ENCODE measurements at places on chromosomes 12 and 14.

GRCh38 chr12:66176105-66176900 is 6.5 kb upstream of the TMBIM4 start:
- DNase-seq = no peak

GRCh38 chr12:120738252-120739030 is 12.8 kb downstream of the ACADS start:
- DNase-seq = peak; percentile 20

GRCh38 chr14:102505775-102506625 is 3.6 kb downstream of the ANKRD9 start:
- DNase-seq = no peak

DNA sequence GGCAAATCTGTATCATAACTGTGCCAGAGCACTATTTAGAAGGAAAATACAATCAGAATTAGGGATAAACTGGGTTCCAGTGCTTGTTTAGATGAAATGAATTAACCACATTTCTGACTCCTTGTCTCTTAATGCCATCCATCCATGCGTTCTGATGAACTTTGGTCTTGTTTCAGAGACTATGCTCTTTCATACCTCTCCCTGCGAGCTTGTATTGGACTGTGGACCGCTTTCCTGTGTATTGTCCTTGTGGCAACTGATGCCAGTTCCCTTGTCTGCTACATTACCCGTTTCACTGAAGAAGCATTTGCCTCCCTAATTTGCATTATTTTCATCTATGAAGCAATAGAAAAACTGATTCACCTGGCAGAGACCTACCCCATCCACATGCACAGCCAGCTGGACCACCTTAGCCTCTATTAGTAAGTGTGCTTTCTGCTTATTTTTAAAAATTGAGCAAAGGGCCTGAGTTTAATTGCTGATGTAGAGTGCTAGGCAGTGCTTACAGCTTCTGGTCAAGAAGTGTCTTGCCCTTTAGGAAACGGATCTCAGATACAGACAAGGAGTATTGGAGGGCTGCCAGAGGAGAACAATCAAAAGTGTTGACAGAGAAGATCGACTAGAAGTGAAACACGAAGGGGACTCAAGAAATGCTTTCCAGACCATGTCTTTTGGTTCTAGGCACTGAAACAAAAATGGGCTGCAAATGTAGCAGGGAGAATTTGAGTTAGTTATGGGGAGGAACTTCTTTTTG is 46.7 kb downstream of the SLC4A8 start:
- no peak for DNase-seq

GRCh38 chr14:74702293-74702692 is 10.6 kb downstream of the AREL1 start:
- DNase-seq = no peak

GRCh38 chr14:101473045-101473729 is 88.1 kb upstream of the DIO3 start:
- no peak for DNase-seq

GRCh38 chr14:94113490-94113889 is 3.0 kb downstream of the IFI27 start:
- peak; percentile 58 for DNase-seq

DNA sequence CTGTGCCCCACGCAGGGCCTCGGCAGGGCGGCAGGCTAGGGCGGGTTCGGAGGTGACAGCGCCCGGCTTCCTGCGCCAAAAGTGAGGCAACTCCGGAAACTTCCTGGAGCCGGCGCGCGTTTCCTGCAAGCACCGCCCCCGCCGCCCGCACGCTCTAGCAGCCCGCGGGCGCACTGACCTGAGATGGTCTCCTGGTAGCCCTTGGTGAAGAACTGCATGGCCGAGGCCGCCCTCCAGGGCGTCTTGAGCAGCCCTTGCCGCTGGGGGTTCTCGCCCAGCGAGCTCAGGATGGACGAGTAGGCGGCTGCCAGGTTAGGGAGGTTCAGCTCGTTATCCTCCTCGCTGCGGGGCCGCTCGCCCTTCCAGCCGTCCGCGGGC is 494 bp downstream of the GCH1 start:
- DNase-seq = peak; percentile 83

GRCh38 chr14:104385111-104385510 is 194.5 kb upstream of the C14orf180 start:
- no peak for DNase-seq

DNA sequence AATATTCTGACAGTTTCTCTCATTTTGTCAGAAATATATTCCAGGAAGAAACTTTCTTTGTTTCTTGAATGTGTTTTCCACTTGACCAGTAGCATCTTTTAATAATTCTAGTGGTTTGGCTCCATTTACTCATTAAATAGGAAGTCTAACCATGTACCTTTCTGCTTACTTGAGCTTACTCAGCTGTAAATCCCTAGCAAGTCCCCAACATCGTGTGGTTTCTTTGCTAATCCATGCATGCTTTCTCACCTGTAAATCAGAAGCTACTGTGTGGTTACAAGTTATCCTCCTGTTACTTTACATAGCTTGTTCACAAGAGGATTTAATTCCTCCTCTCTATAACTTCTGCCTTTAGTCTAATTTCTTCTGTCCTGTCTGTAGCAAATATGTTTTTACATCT is 227.7 kb downstream of the FSCB start:
- DNase-seq = no peak

DNA sequence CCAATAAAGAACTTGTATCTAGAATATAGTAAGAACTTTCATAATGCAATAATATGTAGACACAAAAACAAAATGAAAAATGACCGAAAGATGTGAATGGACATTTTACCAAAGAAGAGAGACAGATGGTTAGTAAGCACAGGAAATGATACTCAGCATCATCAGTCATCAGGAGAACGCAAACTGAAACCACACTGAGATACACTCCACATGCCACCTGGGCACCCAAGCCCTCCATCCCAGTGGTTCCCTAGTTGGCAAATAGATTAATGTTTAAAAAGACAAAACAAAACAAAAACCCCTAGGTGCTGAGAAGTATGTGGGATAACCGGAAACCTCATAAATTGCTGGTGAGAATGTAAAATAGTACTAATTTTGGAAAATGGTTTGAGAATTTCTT is 26.8 kb upstream of the VPS33A start:
- no peak for DNase-seq
